PC-9 (cell line): ENCODE measurements at places on chromosomes 4 and X. TPM values are rescaled to one million over a fixed set of nuclear protein-coding genes. Genes with fewer than 3 reads are reported as not detected.

GASK1B gene
- total RNA-seq = 2.8 and 4.1 TPM in 2 replicates

TRIM60 gene
- total RNA-seq = not detected in 2 replicates

CXCL1 gene
- 0.33 TPM in 1 of 2 replicates, not detected in the other for total RNA-seq

ZCCHC13 gene
- total RNA-seq = not detected in 2 replicates

ADRA2C gene
- not detected in 2 replicates for total RNA-seq

- no peak for DNase-seq
Measured at GRCh38 chr4:86050496-86050895, 309.4 kb downstream of the MAPK10 start.

DNA sequence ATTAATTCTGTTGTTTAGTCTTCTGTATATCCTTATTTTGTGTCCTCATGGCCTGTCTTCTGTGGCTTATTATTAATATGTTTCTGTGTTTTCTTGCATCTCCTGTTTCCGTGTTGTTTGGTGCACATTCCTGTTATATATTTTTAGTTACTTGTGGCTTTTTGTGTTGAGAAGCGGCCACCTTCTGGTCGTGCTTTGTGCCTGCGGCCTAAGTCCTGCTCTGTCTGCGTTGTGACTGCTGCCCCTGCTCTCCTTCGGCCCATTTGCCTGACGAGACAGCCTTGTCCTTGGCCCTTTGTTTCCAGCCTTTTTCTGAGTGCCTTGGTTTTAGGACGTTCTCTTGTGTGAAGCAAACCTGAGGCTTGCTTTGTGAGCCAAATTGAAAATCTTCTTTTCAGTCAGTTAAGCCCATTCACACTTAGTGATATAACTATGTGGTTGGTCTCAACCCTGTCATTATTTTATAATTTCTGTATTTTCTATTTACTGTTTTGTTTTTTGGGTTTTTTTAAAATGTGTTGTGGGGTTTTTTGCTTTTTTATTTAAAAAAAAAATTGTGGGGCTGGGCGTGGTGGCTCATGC lies 43.8 kb downstream of the TNIP2 start:
- no peak for DNase-seq

- DNase-seq = no peak
Measured at GRCh38 chrX:123432361-123433150, 248.5 kb downstream of the GRIA3 start.

DNA sequence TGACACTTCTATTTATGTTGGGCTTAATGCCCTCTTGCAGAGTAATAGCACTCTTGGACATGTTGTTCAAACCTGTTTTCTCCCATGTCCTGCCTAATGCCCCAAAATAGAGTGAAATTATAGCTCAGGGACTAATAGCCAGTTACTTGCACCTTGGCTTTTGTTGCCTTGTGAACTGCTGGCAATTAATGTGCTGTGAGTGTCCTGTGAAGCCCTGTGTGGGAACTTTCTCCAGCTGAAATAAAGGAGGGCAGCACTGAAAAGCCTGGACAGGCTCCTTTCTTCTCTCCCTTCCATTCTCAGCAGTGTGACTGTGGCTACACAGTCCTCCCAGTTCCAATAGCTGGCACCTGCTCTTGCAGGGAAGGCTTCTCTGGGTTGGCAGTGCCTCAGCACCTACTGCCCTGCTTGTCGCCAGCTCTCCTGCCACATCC lies 72.4 kb downstream of the DCLK2 start:
- no peak for DNase-seq

DNA sequence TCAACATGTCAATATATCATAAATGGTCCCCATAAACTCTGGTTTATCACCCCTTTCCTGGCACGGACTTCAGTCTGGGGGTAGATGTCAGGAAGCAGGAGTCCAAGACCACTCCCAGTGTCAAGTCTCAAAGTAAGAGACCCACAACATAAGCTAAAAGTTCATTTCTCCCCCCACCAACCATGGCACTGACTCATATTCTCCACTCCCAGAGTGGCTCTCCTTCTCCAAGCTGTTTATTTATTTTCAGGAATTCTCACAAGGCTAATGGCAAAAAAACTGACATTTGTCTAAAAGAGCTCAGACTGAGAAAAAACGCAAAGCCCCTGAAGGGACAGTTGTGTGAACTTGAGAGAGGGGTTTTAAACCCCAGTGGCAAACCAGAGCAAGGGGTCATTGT lies 217.0 kb downstream of the RAB28 start:
- DNase-seq = no peak

DNA sequence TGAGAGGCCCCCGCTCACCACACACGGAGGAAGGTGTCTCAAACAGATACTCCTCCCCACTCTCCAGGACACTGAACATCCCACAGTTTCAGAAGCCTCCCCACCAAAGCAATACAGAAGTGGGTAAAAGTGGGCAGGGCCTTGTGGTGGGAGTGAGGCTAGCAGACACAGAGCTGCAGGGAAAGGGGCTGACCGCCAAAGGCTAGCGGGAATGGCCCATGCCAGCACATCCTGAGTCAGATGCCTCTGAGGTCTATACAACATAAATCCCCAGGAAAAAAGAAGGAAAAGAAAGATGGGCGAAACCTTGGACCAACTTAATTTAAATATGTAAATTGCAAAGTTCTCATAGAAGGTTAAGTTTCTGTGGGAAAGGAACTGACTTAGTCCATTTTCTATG lies 21.9 kb upstream of the ARHGAP10 start:
- DNase-seq = no peak

DNA sequence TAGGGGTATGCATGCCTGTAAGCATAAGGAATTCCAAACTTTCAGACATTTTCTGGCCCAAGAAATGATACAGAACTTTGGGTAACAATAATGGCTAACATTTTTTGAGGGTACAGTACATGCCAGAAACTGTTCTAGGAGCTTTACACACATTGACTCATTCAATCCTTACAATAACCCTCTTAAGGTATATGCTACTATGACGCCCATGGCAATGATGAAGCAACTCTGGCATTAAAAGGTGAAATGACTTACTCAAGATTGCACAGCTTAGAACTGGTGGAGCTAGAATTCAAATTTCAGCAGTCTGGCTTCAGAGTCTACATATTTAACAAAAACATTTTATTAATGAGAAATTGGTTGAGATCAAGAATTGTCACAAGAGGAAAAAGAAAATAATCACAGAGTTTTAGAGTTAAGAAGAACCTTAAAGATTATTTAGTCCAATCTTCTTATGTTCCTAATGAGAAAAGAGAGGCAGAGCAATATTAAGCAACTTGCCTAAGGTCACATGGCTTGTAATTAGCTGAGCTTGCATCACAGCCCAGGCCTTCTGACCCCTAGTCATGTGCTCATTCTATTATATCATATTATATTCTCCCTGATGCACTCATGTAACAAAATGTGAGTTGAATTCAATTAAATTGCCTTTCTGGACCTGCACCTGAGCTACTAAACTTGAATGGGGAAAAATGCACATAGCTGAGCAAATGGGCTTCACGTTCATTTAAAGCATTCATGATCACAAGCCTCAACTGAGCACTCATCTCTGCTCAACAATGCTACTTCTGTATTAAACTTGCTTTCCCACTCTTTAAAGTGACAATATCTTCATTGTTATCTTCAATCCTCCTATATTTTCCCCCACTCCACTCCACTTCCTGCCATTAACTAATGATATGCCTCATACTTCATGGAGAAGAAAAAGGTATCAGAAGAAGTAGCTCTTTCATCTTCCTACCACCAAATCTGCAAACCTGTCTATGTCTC lies 73.2 kb downstream of the ENOX2 start:
- peak; percentile 74 for DNase-seq

GRCh38 chr4:61350932-61351331 lies 150.8 kb downstream of the ADGRL3 start:
- no peak for DNase-seq

- no peak for DNase-seq
Measured at GRCh38 chr4:37659696-37660095, 26.5 kb downstream of the RELL1 start.

DNA sequence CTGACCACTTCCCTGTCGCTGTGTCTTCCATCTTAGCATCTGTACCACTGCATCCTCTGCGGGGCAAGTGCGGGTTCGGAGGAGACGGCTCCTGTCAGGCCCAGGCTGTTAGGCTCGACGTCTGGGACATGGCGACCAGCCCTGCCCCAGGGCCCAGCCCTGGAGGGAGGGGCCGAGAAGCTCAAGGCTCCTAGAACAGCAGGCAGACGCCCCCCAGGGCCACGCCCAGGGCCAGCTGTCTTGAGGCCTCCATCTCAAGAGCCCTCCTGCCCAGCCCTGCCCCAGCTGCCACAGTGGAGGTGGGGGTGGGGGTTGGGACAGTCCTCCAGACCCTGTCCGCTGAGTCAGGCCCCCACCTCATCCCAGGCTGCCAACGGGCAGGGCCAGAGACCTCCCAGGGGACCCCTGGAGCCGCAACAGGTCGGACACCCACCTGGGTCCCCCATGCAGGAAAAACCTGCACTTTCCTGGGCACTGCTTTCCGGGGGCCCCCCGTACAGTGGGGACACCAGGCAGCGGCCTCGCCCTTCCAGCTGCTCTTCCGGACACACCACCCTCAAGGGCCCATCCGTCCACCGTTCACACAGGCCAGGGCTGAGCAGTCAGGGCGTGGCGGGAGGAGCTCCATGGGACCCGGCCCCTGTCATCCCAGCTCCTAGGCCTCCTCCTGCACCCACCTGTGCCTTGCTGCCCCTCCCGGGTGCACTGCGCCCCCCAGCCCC lies 83.1 kb downstream of the FAM53A start:
- no peak for DNase-seq

DNA sequence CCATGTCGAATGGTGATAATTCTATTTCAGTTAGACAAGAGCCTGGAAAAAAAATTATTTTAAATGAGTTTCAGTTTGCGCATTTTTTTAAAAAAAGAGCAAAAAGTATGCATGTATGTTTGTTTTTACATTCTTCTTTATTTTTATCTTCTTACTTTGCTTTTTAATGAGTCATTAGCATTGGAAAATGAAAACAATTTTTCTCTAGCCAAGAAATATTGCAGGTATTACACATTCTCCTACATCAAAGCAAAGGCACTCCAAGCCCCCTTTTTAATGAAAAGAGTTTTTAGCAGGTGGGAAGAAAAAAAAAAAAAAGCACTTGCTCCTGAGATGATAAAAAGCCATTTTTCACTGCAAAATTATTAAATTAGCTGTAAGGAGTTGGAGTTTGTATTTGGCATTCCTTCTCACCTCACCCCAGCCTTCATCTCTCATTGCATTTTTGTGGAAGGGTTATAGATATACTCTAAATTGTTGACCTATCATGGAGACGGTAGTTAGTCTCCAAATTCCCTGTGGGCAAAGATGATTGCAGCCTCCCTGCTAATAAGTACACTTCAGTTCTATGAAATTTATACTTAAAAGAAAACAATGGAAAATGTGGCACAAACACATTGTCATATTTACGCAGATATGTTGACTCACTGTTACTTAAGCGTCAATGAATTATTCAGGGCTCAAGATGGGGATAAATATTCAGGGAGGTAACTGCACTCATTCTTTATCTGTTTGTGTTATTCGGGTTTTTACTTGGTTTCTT lies 43.8 kb downstream of the PALLD start:
- DNase-seq = no peak

DNA sequence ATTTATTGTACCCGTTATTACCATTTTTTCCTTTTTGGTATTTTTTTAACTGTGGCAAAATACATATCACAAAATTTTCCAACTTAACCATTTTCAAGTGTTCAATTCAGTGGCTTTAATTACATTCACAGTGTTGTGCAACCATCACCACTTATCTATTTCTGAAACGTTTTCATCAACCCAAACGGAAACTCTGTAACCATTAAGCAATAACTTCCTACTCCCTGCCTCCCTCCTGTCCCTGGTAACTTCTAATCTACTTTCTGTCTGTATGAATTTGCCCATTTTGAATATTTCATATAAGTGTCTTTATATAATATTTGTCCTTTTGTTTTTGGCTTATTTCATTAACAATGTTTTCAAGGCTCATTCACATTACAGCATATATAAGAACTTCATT lies 57.4 kb upstream of the MSN start:
- no peak for DNase-seq

GRCh38 chr4:36399762-36400353 lies 118.4 kb downstream of the DTHD1 start:
- DNase-seq = no peak

- no peak for DNase-seq
Measured at GRCh38 chrX:4936315-4936714, 1222.9 kb upstream of the PRKX start.

DNA sequence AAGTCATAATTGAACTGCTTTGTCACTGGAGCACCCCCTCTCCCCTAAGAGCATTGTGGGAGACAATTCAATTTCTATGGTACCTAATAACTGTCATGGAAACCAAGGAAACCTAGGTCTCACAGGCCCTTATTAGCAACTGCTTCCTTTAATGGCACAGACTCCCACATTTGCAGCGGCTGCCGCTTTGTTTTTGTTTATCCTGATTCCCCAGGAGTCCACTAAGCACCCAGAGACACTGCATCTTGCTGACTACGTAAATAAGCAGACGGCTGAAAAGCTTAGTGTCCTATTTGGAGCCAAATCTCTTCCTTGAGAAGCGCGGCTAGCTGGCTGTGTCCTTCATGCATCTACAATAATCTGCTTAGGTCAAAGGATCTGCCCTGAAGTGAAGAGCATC lies 494.4 kb downstream of the TMA16 start:
- DNase-seq = no peak

- DNase-seq = no peak
Measured at GRCh38 chr4:89121387-89122068, 10.2 kb downstream of the TIGD2 start.

DNA sequence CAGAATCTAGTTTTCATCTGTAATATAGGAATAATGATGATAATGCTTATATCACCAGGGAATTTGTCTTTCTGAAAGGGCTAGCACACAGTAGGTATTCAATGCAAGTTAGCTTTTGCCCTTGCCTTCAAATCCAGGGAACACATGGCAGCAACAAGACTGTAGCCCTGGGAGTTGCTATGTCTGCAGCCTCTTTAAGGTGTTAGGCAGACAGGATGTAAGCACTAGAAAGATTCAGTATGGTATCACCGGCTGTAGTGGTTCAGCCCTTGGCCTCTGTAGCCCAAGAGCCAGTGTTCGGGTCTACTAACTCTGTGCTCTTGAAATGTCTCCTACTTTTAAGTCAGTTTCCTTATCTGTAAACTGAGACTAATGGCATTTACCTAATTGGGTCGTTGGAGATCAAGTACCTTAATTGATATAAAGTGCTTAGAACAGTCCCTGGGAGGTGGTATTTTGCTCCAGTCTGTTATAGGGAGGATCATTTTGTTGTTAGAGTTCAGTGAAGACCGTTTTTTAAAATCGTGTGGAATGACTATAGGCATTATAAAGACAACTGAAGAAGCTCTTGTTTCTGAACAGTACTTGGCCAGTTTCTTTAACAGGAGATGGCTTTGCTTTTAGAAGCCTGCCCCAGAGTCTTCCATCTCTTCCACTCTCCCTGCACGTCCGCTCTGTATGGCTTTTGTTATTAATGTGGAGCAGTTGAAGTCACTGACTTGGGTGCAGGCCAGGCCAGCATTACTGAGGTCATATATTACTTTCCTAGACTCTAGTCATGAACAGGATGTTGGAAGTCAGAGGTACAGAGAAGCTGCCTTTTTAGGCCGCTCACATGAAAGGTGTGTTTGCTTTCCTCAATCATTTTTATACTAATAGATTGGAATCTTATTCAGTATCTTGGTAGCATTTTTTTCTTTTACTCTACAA lies 44.8 kb downstream of the GAB1 start:
- DNase-seq = no peak
